Stimulated activated CD8-positive, alpha-beta memory T cell treated with anti-CD3 and anti-CD28 coated beads, Interleukin-4, amount 100 ng/mL, for 1 hour (primary cell): ENCODE measurements at places on chromosomes 2 and 18.

GRCh38 chr2:149657401-149658040 lies 69.9 kb upstream of the MMADHC start:
- DNase-seq, result no peak

GRCh38 chr2:143452817-143453451 lies 323.7 kb downstream of the ARHGAP15 start:
- no peak for DNase-seq

- DNase-seq, result no peak
Measured at GRCh38 chr2:27885234-27885633, 5.0 kb downstream of the RBKS start.

DNA sequence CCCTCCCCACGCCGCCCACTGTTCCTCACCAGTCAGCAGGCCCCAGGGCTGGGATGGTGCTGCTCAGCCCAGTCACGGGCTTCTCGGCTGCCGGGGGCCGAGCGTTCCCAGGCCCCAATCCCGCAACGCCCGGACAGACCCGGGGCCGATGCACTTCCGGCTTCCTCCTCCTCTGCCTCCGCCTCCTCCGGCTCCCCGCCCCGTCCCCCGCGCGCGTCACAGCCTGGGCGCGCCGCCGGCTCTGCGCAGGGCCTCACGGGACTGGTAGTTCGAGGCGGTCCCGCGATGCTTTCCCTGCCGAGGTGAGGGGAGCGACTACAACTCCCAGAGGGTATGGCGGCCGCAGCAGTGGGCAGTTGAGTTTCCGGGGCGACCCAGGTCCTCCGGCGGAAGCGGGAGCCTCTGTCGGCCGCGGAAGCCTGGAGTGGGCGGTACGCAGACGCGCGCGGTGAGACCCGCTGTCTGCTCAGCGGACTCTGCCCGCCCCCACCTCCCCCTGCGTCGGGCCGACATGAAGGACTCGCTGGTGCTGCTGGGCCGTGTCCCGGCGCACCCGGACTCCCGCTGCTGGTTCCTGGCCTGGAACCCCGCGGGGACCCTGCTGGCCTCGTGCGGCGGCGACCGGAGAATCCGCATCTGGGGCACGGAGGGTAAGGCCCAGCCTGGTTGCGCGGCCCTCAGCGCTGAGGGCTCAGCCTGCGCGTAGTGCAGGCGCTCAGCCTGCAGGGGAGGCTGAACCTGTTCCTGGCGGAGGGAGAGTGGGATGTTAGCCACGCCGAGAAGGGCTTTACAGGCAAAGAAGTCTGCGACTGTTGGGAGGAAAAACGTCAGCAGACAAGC lies at the start of the genes CIAO1 and TMEM127:
Gene CIAO1, plus strand, starts transcription at position 386 of the 840 bp plus-strand sequence. Its CDS starts 126 bp downstream, at position 512.
Gene TMEM127, minus strand, starts transcription at position 158 of the 840 bp plus-strand sequence. CDS start 616 bp downstream, outside the sequence.
- DNase-seq, result peak; percentile 88

GRCh38 chr2:27931361-27931950 lies 40.9 kb downstream of the BABAM2 start:
- no peak for DNase-seq

DNA sequence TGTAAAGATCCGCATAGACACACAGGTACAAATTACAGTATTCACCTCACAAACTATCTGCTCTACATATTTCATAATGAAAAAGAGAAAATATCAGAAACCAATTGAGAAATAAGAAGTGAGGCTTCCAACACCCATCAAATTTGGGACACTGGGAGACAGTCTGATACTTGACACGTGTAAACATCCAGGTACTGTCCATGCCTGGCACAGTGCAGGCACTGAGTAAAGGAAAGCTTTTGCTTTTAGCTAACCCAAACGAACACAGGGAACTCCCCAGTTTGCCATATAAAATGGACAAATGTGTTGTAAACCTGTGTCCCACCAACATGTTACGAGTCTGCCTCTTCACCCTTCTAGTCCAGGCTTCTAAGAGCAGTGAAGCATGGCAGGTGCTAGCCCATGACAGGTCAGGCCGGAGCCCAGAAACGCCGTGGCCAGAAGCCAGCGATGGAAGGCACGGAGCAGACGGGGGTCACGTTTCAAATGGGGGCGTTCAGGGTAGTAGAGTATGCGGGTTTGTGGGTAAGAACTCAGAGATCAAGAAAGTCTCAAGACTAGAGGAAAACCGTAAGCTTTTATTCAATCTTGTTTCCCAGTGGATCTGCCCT lies 27.0 kb downstream of the CDH2 start:
- no peak for DNase-seq

DNA sequence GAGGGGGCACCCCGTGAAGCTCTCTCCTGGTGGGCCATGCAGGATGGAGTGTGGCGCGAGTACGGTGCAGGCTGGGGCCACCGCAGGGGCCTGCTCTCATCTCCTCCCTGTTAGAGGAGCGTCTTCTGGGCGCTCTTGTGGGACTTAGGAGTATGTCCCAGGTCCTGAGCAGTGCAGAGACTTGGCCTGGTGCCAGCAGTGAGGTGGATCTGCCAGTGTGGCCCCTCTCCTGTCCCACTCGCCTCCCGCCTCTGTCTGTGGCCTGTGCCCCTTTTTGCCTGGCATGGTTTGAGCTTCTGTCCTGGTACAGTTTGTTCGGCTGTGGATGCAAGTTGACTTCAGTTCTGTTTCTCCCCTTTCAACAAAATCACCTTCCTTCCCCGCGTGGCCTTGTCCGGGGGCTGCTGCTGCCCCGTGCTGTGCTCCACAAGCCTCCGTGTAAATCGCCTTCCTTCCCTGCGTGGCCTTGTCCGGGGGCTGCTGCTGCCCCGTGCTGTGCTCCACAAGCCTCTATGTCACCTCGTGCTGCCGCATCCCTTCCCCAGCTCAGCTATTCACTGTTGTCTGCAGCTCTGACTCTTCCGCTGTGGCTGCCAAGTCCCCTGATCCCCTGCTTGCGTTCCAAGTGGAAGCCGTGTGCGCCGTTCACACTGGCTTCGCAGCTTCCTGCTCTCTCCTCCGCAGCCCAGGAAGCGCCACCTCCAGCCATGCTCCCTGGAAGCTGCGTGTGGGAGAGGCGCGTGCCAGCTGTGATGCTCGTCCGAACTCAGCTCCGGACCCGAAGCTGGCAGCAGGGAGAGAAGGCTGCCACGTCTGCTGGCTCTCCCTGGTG lies 13.7 kb downstream of the LDLRAD4 start:
- DNase-seq, result no peak

DNA sequence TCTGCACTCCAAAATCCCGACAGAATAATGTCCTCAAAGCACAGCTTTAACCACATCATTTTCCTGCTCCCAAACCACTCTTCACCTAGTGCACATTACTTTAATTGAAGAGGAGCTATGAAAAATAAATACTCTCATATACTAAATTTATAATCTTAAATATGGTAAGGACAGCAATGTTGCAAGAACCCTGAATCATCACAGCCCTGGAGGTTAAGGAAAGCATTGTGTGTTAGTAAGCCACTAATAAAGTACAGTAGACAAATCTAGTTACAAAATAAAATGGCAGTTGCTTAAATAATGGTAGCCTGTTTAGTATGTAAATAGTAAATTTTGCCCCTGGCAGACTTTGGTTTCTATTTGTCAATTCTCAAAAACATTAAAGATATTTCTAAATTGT lies 27.0 kb upstream of the CCDC178 start:
- DNase-seq, result no peak

GRCh38 chr2:28420722-28421121 lies 28.1 kb downstream of the FOSL2 start:
- no peak for DNase-seq

DNA sequence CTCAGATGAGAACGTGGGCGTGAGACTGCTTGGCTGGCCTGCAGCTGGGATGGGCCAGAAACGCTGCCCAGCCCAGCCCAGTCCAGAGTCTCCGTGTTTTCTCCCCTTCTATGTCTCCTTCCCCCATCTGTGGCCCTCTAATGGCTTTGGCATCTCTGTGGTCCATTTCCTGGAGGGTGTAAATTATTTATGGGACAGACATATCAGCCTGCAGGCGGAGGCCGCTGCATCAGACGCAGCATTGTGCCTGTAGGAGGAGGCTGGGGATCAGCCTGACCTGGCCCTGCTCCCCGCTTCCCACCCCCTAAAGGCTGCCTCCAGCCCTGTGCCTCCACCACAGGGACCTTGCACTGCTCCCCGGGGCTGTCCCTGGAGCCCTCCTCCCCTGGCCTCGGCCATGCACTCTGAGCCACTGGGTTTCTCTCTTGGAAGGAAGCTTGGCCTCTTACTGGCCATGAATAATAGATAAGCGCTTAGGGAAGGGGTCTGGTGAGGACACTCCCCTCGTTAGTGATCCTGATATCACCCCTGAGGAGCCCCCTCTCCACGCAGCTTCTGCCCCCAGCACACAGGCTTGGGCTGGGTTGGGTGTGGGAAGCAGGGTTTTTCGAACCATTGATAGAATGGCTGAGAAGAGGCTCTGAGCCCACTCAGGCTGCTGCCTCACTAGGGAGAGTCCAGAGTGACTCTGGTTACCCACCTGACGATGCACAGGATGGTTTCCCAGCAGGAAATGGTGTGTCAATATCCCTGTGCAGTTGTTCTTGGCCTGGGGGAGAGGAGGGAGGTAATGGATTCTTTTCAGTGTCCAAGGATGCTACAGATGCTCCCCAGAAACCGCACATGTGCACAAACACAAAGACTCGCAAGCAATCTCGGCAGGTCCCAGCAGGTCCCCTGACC lies 185.5 kb downstream of the MYCN start:
- DNase-seq, result no peak
